NCI-H1930 (cell line): ENCODE measurements at places on chromosomes 12 and 14.

DNA sequence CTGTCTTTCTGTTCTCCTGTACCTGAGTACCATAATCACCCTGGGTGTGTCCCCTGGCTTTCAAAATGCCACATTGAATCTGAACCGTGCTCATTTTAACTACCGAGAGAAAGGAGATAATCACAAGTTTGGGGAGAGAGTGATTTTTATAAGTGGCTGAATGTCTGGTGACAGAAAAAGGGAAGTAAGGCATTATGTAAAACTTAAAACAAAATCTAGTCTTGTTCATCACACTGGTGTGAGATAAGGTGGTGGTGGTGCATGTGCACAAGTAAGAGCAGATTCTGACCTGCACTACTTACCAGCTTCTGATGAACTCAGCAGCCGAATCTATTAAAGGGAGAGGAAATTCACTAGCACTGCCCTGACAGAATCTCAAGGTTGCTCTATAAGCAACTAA, 56.3 kb downstream of the SPPL3 start:
- DNase-seq: no peak

DNA sequence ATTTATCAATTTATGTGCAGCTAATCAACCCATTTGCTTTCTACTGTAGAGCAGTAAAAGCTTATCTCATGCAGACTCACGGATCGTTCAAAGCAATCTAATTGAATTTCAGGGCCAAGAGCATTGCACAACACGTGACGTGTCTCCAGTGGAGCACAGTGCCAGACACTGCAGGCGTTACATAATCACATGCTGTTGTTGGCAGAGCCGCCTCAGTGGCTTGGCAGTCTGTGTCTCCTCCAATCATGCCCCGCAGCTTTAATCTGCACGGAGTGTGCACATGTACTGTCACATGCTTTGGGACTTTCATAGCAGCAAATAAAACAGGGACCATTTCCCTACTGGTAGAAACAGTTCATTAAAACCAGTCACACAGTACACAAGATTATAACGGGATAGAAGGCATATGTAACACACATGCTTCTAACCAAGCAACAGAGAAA, 309.3 kb downstream of the ITPR2 start:
- DNase-seq: no peak

DNA sequence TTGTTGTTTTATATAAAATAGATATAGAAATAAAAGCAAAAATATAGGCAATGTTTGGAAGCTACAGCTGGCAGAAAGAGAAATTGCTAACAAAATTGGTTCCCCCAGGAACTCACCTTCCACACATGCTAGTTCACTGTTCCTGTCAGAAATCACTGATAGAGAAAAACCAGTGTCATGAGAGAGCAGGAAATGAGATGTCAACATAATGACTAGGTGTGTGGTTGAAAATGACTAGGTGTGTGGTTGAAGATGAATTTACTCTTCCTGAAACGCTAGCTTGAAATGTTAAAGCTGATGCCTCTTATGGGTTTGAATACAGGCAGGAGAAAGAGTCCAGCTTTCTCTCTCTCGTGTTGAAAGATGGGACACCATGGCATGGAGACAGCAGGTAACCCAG, 216.3 kb downstream of the C12orf42 start:
- no peak for DNase-seq

GRCh38 chr12:57323416-57323815, 72.4 kb upstream of the STAC3 start:
- no peak for DNase-seq

GRCh38 chr12:75638792-75639191, 127.4 kb upstream of the KRR1 start:
- DNase-seq: no peak
